ENCODE measurements at places on chromosomes 1 and 21. TPM values are rescaled to one million over a fixed set of nuclear protein-coding genes. Genes with fewer than 3 reads are reported as not detected.

PIGC gene
- total RNA-seq, result 28.6 TPM

DNA sequence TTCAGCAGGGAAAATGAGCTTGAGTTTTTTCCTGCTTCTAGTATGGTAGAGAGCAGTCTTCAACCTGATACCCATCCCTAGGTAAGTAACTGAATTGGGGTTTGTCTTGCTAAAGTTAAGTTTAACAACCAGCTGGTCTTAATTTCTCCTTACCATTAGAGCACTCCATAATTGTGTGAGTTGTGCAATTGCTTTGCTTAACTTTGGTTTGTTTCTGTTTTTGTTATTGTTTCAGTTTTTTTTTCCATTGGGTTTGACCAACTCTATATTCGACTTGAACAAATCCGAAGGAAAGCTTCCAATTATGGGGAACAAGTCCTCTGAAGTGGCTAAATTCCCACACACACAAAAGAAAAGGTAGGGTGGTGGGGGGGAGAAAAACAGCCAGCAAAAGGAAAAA, 641.1 kb downstream of the PLA2G4A start:
- DNase-seq, result no peak

LCE1F gene
- total RNA-seq, result not detected

GJA9 gene
- not detected for total RNA-seq

DNA sequence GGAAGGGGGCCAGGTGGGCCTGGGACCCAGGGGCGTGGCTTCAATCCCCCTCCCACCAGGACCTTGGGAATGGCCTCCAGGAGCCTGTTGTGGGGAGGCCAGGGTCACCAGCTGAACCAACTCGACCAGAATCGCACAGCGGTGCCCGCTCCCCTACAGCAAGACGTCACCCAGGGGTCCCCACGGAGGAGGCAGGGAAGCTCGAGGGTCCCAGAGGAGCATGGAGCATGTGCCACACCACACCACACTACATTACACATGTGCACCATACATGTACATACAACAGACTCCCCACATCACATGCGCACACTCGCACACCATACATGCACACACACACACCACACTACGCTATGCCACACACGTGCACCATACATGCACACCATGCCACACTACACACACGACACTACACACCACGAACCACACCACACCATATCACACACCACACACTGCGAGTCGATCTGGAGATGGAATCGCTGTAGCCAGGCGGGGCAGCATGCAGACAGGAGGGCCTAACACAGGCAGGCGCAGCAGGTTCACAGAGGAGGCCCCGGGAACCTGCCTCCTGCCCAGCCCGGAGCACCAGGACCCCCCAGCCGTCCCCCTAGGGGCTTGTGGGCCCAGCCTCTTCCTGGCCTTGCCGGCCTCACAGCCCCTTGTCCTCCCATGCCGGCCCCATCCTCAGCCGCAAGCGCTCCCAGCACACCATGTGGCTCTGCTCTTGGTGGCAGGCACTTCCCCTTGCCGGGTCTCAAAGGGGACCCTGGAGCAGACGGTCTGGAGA, 596 bp downstream of the ITGB2 start:
- DNase-seq, result no peak

GRCh38 chr1:207134581-207134980, 30.5 kb downstream of the C4BPA start:
- no peak for DNase-seq

DNA sequence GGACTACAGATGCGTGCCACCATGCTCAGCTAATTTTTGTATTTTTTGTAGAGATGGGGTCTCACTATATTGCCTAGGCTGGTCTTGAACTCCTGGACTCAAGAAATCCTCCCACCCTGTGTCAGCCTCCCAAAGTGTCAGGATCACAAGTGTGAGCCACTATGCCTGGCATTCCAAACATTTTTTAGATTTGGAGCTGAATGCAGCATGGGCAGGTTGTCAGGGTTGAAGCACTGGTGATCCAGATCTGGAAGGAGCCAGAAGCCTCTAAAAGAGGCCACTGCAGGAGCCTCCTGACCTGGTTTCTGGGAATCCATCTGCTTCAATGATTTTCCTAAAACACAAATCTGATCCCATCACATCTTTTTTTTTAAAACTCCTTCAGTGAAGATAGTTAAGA, 1.8 kb upstream of the CTPS1 start:
- DNase-seq, result no peak

OR2M7 gene
- total RNA-seq, result not detected

- no peak for DNase-seq
Measured at GRCh38 chr1:213585402-213585801, 402.4 kb upstream of the PROX1 start.

GRCh38 chr1:206946261-206946660, at the start of gene PIGR:
TSS of gene PIGR (minus strand) at chr1:206946466. CDS start at chr1:206940531, 5,935 bp downstream.
- DNase-seq, result no peak

GRCh38 chr1:101071470-101071891, 45.9 kb upstream of the DPH5 start:
- no peak for DNase-seq

GRCh38 chr1:155529929-155530328, 32.7 kb downstream of the ASH1L start:
- DNase-seq, result no peak

DNA sequence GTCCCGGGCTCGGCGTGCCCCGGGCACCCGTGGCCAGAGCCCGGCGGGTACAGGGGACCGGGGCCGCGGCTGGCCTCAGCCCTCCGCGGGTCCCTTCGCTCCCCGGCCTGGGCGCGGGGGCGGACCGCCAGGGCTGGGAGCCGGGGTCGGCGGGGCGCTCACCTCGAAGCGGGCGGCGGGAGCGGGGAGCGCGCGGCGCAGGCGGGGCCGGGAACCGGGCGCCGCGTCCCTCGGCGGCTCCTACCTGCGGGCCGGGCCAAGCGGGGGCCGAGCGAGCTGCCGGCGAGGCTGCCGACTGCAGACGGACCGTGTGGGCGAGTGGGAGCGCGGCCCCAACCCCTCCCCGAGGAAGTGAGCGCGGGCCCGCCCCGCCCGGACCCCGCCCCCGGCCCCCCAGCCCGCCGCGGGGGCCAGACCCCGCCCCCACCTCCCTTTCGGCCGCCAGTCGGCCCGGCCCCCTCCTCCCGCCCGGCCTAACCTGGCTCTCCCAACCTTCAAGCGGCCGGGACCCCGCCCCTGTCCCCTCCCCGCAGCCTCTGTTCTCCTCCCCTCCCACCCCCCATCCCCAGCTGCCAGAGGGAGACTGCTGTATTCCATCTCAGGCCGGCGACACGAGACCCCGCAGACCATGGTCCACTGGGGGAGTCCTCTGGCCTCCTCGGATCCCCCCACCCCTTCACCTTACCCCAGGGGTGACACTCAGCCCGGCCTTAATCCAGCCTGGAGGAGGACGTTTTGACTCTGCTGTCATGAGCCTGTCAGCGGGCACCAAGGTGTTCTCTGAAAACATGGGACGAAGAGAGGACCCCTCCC, at the start of gene FHL3:
Gene FHL3, minus strand, starts transcription at position 320 of the 813 bp plus-strand sequence. CDS start 6,102 bp downstream, outside the sequence.
- DNase-seq, result peak; percentile 43

GRCh38 chr1:2989976-2990375, 31.3 kb upstream of the ACTRT2 start:
- no peak for DNase-seq

DNA sequence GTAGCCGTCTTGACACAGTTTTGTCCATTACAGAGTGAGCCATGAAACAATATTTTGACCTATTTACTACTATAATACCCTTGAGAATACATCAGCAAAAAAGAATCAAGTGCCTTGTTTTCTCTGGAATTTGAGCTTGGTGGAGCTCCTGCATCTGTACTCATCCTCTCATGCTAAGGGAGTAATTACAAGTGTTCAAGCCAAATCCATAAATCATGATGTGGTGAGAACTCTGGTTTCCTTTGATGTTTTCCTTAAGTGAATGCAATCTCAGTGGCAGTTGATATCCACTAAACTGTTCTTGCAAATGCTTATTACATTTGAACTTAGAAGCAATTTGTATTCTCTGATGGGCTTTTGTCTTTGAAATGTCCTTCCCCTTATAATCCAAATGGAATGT, 824.6 kb upstream of the TMPRSS15 start:
- no peak for DNase-seq

All from progenitor cell of endocrine pancreas (in vitro differentiated cells).